ENCODE measurements at places on chromosomes 2 and 18.

DNA sequence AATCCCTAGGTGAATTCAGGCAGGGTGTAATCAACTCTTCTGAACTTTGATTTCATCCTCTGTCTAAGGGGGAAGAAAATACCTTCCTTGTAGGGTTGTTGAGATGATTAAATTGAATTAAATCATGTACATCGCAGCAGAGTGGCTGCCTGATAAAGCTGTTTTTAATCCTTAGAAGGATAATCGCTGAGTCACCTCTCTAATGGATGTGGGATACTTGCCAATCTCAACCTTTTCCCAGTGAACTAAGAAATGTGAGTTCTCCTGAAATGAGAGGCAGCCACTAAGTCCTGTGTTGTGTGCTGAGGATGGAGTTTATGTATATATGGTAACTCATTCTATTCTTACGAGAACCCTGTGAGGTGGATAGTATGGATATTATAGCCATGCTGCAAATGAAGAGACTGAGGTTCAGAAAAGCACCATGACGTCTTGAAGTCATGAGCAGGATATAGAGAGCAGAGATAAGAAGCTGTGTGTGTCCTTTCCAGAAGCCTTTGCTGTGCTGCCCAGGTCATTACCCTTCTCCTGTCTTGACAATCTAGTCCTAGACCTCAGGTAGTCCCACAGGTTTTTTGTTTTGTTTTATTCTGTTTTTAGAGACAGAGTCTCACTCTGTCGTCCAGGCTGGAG is 93.3 kb downstream of the HNRNPLL start:
- no peak for DNase-seq

- DNase-seq: no peak
These were observed 22.7 kb upstream of the ATP9B start for GRCh38 chr18:79046522-79046921.

- no peak for DNase-seq
These were observed 12.6 kb downstream of the ERMN start for GRCh38 chr2:157312866-157313486.

DNA sequence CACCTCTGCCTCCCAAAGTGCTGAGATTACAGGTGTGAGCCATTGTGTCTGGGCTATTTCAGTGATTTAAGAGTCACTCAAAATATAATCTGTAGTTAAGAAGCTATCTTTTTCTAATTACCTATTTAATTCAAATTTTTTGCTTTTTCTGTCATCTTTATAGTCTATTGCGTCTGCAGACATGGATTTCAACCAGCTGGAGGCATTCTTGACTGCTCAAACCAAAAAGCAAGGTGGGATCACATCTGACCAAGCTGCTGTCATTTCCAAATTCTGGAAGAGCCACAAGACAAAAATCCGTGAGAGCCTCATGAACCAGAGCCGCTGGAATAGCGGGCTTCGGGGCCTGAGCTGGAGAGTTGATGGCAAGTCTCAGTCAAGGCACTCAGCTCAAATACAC is 95.1 kb downstream of the COMMD1 start:
- no peak for DNase-seq

DNA sequence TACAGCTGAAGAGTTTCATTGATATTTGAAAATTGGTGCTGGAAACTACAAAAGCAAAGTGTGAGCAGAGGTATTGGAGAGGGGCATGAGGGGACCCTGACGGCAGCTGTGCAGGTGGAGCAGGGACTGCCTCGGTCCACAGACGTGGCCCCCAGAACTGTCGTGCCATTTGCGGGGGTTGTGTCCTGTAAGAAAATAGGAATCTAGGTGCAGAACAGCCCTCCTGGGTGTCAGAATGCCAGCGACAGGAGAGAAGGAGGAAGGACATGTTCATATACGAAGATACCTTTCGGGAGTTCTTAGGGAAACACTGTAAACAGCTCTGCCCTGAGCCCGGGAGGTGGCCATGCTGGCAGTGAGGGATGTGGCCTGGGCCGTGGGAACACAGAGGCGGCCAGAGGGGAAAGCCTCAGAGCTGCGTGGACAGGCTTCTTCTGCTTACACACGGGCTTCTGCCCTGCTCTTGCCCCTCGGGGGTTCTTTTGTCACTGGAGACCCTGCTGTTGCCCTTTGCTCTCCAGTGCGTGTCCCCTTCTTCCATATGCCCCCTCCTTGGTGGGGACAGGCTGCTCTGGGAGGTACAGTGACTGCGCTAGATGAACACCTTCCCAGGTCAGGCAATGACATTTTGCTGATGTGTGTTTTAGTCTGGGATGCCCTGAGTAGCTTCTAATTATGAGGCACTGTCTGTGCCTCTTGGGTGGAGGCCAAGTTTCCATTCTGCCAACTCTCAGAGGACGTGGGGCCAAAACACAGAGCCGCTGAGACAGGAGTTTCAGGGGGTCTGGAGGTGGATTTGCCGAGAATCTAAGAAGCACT is 81.9 kb upstream of the TXNDC2 start:
- DNase-seq: no peak

DNA sequence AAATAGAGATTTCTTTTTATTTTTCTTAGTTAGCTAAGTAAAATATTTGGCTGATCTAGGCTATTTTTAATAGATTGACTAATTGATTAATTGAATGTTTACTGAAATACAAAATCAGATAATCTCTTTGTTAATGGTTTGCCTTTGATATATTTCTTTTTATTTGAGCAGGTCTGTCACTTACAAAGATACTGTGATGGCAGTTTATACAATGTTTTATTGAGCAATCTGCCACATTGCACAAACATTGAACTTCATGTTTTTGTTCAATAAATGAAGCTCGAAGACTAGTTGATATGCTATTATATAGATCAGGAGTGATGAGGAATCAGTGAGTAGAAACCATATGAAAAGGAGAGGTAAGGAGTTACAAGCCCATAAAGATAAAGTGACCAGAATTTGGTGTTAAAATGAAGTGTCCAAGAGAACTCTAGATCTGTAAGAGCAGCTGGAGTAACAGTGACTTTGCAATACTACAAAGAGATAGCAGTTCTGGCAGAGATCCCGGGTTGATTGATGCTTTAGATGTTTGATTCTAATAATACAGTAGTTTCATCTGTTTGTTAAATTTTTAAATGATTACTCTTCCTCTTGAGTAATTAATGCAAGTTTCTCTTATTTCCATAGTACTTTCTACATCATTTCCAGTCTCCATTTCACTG is 574.2 kb downstream of the CCDC85A start:
- no peak for DNase-seq

GRCh38 chr2:203656522-203657287 is 49.7 kb upstream of the CD28 start:
- no peak for DNase-seq

- no peak for DNase-seq
These were observed 500.0 kb upstream of the SETBP1 start for GRCh38 chr18:44180683-44181082.

DNA sequence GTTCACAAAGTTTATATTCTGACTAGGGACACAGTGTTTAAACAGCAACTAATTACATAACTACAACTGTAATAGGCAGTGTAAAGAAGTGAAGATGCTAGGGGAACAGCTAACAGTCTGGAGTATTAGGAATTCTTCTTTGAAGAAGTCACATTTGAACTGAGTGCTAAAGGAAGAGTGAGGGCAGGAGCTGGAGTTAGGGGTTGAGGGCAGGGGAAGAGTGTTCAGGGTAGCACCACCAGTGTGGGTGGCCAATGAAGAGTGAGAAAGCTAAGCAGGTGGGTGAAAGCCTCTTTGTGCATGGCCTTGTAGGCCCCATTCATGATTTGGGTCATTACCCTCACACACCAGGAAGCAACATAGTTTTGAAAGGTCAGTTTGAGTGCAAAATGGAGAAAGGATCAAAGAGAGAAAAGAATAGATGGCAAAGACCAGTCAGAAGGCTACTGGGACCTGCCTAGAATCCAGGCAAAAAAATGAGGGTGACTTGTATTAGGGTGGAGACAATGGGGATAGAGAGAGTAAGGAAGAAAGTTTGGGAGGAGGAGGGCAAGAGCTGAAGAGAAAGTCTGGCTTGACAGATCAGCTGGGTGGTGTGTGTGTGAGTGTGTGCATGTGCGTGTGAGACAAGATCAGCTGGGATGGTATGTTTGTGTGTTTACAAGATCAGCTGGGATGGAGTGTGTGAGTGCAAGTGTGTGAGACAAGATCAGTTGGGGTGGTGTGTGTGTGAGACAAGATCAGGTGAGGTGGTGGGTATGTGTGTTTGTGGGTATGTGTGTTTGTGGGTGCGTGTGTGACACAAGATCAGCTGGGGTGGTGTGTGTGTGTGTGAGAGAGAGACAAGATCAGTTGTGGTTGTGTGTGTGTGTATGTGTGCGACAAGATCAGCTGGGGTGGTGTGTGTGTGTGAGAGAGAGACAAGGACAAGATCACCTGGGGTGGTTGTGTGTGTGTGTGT is 43.6 kb upstream of the AGPS start:
- no peak for DNase-seq

DNA sequence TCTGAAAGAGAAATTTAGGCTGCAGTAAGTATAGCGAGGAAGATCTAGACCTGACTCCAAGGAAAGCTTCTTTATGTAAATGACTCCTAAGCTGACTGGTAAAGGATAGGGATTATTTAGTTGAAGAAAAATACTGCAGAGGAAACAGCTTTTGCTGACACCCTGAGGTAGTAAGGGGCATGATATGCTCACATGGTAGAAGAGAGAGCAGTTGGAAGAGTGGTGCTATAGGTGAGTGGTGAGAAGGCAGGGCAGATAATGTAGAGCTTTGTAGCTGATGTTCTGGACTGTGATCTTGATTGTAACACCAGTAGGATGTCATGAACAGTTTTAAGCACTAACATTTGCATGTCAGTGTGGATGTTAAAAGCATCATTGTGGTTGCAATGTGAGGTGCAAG is 639.1 kb upstream of the SLC39A10 start:
- DNase-seq: no peak

GRCh38 chr18:23194155-23194996 is 59.1 kb downstream of the CABLES1 start:
- DNase-seq: no peak

DNA sequence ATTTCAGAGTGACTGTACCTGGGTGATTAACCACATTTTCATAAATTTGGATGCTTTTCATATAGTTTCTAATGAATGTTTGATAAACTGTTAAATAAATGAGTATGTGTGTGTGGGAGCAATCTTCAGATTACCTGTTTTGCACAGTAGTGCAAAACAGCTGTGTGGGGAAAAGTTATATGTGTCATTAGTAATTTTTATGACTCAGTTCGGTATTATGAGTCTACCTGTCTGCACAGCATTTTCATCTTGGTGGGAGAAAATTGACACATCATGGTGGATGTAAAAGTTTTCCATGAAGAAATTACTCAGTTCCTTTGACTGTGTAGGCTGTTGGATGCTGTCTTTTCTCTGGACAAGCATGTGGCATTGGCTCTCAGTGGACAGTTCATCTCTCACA is 43.8 kb downstream of the LTBP1 start:
- DNase-seq: no peak

GRCh38 chr2:133624551-133624950 is 56.3 kb upstream of the NCKAP5 start:
- DNase-seq: no peak

- DNase-seq: no peak
These were observed 401.6 kb upstream of the NRP2 start for GRCh38 chr2:205280596-205281236.

DNA sequence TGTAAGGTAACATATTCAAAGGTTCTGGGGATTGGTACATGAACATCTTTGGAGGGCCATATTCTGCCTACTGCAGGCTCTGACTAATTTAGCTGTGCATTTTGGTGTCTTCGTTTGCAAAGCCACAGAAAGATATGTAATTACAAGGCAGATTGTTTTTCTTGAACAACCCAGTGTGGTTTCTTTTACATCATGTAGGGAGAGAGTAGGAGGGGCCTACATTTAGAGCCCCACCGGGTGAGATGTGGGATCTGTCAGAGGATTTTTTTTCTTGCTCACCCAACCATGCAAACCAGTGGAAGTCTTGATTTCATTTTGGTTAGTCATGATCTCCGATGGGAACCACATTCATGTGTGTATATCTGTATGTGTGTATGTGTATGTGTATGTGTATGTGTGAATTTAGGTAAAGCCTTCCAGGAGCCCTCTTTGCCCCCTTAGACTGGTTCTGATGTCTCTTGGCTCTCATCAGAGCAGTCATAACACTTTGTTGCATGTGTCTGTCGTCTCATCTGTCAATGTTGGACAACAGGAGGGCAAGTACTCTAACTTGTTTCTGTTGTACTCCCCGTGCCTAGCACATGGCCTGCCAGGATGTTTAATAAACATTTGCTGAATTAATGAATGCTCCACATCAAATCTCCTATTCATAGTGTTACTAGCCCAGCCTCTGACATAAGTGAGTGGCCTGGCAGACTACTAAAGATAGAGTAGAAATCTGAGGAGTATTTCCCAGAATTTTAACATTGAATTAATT is 239.9 kb downstream of the MTX2 start:
- DNase-seq: peak; percentile 15
